Activated CD4-positive, alpha-beta T cell treated with anti-CD3 and anti-CD28 coated beads, Interleukin-10, Interleukin-2, amounts not matched to agents 100 ng/mL and 50 ng/mL, durations not matched to agents 16 hours and 8 hours (primary cell): ENCODE measurements at places on chromosomes 5 and 9.

DNA sequence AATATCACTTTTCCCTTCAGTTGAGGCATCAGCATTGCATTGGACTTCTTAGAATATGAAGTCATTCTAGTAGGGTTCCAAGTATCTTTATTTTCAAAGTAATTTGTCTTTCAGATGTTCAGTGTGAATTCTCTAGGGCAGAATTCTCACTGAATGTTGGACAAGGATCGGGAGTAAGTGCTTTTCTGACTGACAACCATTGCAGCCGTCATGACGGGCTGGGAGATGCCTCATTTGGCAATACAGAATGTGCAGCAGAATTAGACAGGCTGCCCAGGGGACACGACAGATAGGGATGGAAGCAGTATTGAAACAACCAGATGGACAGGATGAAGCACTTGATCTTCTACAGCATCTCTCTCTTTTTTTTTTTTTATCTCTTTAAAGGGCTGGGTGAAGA is 129.0 kb downstream of the ICE1 start:
- DNase-seq = no peak

DNA sequence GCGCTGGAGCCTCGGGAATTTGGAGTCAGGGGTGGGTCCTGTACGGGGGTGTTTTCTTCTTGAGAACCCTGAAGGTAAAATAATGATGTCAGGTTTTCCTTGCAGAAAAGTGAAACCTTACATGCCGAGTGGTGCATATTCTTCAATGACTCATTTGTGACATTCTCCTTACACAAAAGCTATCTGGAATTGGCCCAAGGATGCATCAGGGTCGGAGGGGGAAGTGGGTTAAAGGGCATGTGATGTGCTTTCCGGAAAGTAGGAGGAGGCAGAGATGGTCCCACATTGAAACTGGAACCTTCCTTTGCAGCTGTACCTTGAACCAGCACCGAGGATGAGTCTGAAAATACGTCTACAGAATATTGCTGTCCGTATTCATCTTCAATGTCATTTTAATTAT is 411.2 kb upstream of the IRX4 start:
- DNase-seq = no peak

- DNase-seq = no peak
These were observed 48.1 kb downstream of the CFAP90 start for GRCh38 chr5:7802855-7803254.

- DNase-seq = no peak
These were observed 19.2 kb downstream of the IRF1 start for GRCh38 chr5:132471151-132471907.

- no peak for DNase-seq
These were observed 36.4 kb upstream of the ADAMTSL1 start for GRCh38 chr9:18437315-18438201.

DNA sequence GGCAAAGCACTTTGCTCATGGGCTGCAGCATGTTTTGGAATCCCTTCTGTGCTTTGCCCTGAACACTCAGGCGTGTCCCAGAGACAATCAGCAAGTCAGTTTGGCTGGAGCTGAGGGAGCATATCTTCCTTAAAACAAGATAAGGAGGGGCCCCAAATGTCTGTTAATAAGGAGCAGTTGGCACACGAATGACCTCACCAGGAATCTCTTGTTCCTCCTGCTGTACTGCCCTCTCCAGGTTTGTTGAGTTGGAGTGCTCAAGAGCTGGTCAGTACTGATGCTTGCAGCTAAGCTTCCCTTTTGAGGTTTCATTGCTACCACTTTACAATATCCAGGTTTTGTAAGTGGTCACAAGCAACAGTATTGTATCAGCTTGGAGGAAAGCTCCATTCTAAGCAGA is 101.3 kb upstream of the EGFLAM start:
- DNase-seq = no peak

DNA sequence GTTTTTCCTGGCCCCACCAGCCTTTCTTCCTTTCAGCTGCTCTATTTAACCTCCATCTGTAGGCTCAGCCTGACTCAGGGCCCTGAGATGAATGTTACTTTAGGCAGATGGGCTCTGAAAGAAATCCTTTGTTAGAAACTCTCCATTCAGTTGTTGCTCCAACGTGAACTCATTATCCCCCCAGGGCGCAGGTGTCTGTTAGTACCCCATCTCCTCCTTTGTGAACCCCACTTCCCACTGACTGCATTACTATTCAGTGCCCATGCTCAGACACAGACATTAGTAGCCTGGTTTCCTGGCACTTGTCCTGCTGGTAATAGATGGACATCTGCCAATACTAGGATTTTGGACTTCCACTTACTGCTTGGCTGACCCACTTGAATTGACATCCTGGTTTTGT is 1271.6 kb downstream of the PTPRD start:
- DNase-seq = no peak

- no peak for DNase-seq
These were observed 139.8 kb downstream of the MPDZ start for GRCh38 chr9:13139641-13140171.

DNA sequence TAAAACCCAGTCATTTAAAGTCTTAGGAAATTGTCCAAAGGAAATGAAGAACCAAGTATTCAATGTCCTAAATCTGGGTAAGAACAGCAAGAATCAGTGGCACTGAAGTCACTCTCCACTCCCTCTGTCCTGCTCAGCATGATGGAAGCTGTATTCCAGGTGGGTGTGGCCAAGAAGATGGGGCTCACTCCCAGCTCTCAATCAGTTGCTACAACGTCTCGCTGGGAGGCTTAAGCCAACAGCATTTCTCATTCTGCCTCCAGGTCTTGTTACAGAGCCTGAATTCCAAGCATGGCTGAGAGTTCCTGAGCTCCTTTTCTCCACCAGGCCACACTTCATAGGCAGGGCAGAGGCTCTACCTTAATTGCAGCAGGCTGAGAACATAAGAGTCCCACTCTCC is 41.2 kb upstream of the TRIO start:
- no peak for DNase-seq

GRCh38 chr5:80141681-80142080 is 106.5 kb downstream of the THBS4 start:
- DNase-seq = no peak
